ENCODE measurements at places on chromosomes 2 and 18.

DNA sequence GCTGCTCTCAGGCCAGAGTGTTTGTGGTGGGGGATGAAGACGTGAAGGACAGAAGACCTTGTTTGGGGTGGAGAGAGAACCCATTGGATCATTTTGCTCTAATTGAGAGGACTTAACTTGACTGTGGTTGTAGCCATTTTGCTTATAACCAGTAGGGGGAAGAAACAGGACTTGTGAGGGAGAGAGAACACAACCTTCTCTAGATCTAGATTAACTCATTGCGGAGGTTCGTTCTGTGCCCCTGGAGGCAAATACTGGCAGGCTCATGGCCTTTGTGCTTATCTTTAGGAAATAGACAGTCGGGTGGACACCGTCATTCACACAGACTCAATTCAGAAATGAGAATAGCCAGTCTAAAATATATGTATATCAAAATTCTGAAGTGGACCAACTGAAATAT lies 147.0 kb upstream of the LHCGR start:
- no peak for DNase-seq

DNA sequence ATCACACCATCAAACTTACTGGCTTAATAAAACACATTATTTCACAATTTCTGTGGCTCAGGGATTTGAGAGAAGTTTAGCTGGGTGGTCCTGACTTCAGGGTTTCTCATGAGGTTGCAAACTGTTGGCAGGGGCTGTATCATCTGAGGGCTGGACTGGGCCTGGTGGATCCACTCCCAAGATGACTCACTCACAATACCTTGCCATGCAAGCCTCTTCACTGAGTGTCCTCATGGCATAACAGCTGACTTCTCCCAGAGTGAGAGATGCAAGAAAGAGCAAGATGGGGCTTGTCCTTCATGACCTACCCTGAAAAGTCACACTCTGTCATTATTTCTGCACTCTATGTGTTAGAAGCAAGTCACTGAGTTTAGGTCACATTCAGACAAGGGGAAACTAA lies 73.8 kb downstream of the AQP4 start:
- no peak for DNase-seq

DNA sequence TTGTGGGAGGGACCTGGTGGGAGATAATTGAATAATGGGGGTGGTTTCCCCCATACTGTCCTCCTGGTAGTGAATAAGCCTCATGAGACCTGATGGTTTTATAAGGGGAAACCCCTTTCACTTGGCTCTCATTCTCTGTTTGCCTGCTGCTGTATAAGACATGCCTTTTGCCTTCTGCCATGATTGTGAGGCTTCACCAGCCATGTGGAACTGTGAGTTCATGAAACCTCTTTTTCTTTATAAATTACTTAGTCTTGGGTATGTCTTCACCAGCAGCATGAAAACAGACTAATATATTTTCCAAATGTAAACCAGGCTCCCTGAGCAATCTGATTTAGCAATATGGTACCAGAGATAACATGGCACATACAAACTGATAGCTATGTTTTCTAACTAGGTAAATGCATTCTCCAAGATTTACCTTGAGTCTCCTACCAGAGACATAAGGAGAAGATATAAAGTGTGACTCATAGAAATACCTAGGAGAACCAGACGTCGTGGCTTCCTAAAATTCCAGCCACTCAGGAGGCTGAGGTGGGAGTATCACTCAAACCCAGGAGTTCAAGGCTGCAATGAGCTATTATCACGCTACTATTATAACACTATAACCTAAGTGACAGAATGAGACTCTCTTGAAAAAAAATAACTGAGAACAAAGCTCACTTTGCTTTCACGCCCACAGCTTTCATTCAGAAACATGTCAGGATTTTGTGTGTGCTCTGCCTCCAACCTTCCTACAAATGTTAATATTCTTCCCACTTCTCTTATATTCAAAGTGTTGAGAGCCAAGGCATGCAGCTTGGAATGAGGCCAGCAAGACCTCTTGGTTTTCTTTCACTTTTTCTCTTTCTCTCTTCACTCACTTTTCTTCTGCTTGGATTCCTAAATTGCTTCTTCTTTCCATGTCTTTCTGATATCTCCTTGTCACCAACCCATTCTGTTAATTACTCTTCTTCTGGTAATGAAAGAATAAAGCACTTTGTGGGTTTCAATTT lies 263.9 kb upstream of the UBE2E3 start:
- DNase-seq: no peak

DNA sequence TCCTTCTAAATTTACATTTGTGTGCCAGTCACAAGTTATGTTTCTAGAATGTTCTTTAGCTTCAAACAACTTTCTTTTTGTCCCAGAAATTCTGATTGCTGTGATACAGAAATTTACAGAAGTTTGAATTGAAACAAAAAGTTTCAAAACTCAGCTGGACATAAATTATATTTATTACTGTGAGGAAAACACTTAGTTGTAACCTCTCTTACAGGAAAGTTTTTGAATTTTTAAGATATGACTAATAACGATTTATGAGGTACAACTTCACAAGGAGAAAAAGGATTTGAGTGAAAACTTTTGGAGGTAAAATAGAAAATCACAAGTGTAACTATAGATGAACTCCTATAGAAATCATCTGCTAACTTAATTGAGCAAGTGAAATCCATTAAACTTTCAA lies 205.3 kb downstream of the TMEM247 start:
- DNase-seq: no peak

DNA sequence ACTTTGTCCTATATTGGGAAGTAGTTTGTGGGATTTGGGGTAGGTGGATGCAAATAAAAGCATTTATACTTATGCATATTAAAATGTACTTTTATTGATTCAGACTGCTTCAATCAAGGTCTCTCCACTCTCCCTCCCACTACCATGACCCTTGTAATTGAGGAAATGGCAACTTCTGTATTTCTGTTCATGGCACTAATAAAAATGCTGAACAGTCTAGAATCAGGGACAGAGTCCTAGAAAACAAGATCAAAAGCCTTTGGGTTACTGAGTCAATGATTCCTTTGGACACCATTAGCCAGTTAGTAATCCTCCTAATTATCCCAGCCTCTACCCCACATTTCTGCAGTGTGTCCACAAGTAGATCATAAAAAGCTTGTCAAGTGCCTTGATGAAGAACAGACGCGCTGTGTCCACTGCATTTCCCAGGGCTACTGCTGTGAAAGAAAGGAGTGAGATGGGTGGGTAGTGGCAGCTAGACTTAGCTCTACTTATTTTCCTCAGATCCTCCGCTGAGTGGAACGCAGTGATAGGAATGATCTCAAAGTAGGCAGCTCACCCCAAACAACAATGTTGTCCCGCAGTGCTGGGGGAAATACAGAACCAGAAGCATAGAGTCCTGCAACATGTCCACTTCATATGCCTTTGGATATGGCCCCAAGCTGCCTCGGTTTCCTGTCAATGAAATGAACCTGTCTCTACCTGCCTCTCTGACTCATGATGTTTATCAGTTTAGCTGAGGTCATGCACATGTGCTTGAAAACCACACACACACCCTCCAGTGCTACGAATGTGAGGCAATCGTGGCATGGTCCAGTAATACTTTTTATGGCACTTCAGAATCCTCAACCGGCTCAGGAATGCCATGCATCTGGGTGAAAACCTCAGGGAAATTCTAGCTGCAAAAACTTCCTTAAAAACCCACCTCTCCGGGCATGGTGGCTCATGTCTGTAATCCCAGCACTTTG lies 115.5 kb downstream of the COL6A3 start:
- DNase-seq: no peak

DNA sequence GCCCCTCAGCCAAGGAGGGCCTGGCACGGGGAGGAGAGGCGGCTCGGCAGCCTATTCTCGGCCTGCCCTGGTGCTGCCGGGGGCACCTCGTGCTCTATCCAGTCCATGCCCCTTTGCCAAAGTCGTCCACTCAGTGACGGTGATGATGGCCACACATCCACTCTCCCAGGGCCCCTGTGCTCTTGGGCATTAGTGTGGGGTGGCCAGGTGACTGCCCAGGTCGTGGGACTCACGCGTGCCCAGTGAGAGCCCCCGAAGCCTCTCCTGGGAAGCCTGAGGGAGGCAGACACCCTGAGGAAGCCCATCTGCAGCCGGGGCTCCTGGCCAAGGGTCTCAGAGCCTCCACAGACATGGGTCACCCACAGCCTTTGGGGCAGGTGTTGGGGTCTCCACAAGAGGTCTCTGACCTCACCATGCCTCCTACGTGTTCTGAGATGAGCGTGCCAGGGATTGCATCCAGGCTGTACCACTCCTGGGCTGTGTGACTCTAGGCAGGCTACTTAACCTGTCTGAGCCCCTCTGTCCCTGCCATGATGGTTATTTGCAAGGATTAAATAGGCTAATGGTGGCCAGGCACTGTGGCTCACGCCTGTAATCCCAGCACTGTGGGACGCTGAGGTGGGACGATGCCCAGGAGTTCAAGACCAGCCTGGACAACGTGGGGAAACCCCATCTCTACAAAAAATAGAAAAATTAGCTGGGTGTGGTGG lies 12.9 kb downstream of the RAMP1 start:
- no peak for DNase-seq

DNA sequence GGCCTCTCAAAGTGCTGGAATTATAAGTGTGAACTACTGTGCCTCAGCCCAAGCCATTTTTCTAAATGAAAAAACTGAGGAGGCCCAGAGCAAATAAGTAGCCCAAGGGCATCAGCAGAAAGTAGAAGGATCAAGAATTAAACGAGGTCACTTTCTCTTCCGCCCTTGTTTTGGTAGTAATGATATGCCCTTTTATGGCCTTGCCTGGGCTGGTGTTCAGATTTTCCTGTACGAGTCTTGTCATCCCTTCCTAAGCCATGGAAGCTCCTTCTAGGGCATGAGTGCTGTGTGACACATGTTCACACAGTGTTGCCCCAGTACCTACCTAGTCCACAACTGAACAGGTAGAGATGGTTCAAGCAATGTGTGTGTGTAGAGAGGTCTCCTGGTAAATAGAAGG lies 6.6 kb downstream of the HPCAL1 start:
- no peak for DNase-seq

DNA sequence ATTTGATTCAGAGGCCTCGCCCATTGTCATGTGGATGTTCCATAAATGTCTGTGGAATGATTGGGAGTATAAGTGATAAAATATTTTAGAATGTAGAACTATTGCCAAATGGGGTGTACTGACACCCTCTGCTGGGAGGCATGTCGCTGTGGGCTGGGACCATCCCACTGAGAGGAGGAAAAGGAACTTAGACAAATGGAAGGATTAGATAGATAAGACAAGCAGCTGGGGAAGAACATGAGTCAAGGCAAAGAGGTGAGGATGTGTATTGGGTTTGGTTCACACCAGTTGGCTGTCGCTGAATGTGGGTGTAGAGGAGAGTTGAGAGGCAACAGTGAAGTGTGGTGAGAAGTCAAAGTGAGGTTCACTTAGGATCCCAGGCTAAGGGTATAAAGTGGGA lies 4.0 kb downstream of the C2orf74 start:
- DNase-seq: no peak

GRCh38 chr2:8860239-8860638 lies 22.8 kb upstream of the KIDINS220 start:
- no peak for DNase-seq

- DNase-seq: no peak
Measured at GRCh38 chr2:229221641-229222040, 49.4 kb downstream of the PID1 start.

DNA sequence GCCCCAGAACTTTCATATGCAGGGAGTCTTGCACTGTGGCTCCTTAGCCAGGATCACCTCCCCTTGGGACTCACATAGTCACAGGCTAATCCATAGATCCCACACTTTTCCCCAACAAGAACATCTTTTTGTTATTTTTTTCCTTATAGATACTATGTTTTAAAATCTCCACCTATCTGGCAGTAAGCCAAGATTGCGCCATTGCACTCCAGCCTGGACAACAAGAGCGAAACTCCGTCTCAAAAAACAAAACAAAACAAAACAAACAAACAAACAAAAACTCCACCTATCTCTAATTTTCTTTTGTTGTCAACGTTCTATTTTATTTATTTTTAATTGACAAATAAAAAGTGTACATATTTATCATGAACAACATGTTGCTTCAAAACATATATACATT lies 141.7 kb downstream of the PDE11A start:
- no peak for DNase-seq

GRCh38 chr2:10750610-10751009 lies 29.2 kb downstream of the ATP6V1C2 start:
- no peak for DNase-seq

- no peak for DNase-seq
Measured at GRCh38 chr2:158034198-158034866, 67.3 kb upstream of the UPP2 start.

GRCh38 chr2:216545359-216545758 lies 46.7 kb downstream of the RPL37A start:
- no peak for DNase-seq

- DNase-seq: no peak
Measured at GRCh38 chr18:73487966-73488365, 620.2 kb upstream of the NETO1 start.

- DNase-seq: no peak
Measured at GRCh38 chr2:72544554-72544953, 281.3 kb downstream of the EXOC6B start.

- no peak for DNase-seq
Measured at GRCh38 chr2:11920993-11921583, 174.7 kb downstream of the LPIN1 start.

DNA sequence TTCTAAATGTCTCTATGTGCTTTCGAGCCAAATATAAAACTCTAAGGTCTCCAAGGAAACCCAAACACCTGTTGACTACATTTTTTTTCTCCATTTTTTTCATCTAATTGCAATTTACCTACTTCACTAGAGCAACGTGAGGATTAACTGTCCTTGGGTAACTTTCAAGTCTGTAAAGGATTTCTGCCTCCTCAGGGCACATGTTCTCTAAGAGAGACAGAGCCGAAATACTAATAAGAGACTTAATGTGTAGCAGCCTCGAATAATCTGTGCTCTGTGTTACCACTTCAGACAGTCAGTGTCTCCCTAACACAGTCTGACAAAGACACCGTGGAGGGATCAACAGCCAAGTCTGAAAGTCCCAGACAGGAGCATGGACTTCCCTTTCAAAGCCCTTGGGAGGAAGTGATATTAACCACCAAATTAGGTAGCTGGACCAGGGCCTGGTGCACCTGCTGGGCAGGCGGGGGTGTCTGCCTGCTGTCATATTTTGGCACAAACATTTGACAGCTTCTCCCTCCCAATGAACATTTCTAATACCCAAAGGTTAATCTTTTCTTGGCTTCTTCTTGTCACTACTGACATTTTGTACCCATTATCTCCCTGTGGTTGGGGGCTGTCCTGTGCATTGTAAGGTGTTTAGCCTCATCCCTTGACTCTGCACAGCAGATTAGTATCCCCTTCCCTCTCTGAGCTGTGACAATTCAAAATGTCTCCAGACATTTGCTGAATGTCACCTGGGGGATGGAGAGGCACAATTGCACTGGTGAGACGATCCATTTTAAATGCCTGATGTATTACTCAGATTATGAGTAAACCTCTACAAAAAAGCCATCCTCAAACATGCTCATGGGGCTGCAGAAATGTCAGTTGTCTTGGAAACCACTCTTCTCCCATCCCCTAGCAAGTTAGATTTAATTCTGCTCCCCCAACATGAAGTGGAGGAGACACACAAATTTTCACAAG lies 45.7 kb upstream of the LYPD1 start:
- DNase-seq: no peak

GRCh38 chr2:118988706-118989105 lies 46.7 kb downstream of the MARCO start:
- DNase-seq: no peak

GRCh38 chr18:8780227-8780626 lies 74.9 kb downstream of the MTCL1 start:
- no peak for DNase-seq
